ENCODE measurements at places on chromosomes 1 and 21.

GRCh38 chr1:75797606-75798216 lies 1.0 kb downstream of the MSH4 start:
- DNase-seq = no peak

- DNase-seq = no peak
These were observed 20.4 kb downstream of the GPR161 start for GRCh38 chr1:168116327-168116799.

GRCh38 chr21:39319251-39319756 lies 5.9 kb upstream of the BRWD1 start:
- no peak for DNase-seq

DNA sequence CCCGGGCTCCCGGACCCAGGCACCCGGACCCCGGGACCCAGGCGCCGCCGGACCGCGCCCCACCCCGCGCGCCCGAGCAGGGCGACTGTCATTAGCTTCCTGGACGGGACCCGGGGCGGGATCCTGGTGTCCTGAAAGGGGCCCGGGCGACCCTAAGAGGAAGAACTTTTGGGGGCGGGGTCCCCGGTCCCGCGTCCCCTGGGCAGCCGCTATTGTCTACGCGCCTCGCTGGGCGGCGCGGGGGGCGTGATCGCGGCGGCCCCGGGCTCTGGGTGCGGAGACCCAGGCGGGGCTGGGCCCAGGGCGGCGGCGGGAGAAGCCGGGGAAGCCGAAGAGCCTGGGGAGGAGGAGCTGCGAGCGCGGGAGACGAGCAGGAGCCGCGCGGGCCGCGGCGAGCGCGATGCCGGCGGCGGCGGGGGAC lies 465 bp downstream of the HUNK start:
- DNase-seq = peak; percentile 11

DNA sequence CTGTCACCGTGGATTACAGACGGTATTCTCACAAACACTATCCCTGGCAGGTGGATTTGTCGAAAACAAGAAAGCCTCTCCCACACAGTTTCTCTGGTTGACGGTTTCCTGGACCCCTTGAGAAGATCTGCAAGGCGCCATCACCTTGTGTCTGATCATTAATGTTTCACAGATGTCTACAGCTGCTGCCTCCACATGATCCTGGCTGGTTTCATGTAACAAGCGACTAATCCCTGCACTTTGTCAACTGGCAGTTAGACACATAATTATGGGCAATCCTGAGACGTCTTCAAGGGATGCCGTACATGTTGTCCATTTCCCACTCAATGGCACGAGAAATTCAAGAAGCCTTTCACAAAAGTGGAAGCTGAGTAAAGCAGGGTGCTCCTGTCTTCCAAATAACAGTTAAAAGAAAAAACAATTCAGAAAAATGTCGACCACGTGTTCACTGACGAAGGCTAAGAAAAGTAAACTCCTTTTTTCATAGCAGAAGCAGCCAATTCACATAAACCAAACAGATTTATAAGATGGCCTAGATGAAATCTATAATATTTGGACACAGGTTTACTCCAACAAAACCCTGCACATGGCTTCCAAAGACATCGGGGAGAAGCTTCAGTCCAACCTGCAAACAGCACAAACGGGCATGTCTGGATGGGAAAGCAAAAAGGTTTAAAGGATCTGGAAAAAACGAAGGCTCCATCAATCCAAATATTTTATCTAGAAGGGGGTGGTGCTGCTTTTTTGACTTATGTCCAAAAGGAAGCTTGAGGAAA lies 52.2 kb downstream of the CAPZB start:
- no peak for DNase-seq

DNA sequence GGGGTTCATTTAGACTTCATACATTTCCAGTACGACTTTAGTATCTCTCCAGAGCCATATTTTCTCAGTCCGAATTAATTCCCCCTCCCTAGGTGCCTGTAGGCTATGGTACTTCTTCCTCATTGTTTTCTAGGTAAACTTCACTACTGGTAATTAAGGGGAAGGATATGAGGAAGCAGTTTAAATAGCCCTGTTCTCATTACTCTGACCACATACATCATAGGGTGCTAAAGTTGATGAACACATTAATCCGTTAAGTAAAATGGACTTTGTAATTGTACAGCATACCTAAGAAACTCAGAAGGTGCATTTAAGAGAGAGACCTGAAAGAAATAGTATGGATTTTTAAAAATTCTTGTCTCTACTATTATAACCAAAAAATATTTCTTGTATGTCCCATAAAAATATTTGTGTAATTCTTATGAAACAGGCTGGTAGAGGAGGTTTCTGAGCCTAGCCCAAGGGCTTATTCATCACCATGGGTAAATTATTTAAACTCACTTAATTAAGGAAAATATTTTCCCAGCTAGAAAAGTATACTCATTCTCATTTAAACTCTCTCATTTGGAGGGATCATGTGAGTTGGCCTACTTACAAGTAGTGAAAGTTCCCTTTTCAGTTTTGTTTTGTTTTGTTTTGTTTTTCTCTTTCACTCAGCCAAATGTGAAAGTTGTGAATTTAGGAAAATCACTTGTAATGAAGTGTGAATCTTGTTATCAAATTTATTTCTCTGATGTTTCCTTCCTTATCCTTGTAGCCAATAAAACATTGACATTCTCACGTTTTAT lies 2.0 kb downstream of the PRMT6 start:
- DNase-seq = no peak

DNA sequence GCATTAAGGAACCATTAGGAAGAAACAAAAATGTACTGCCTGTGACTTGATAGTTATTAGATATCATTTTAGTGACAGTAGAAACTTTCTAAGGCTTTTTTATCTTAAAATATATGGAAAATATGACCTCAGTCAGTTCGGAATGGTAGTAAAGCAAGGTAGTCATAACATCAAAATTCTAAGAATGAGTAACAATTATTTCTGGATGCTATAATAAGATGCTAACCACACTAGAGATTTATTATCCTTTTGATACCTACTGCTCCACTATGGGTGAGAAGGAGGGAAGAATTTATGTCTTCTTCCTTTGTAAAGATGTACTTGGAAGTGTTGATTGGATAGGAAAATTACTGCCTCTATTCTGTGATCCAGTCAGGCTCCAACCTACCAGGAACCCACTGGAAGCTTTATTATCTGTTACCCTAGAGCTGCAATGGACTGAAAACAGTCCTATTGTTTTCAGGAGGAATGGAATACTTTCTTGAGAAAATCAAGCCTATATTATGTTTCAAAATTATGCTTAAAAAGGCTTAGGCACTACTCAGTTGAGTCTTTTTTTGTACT lies 8.8 kb downstream of the FMN2 start:
- DNase-seq = no peak

DNA sequence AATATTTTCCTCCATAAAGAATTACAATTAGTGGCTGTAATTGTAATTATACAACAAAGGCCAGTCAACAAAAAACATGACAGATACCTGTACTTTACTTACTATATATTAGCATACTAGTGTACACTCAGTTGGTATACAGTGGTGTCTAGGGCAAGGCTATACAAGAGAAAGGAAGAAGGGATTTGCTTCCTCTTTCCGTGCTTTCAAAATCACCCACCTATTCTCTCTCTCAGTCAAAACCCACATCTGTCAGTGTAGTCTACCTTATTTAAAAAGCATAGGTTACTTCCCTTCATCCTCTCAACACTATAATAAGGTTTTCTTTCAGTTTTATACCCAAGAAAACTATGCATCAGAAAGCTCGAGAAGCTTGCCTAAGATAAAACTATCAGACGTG lies 355.8 kb upstream of the NR5A2 start:
- DNase-seq = no peak

- DNase-seq = no peak
These were observed 77.3 kb downstream of the TNFSF18 start for GRCh38 chr1:172973424-172973823.

DNA sequence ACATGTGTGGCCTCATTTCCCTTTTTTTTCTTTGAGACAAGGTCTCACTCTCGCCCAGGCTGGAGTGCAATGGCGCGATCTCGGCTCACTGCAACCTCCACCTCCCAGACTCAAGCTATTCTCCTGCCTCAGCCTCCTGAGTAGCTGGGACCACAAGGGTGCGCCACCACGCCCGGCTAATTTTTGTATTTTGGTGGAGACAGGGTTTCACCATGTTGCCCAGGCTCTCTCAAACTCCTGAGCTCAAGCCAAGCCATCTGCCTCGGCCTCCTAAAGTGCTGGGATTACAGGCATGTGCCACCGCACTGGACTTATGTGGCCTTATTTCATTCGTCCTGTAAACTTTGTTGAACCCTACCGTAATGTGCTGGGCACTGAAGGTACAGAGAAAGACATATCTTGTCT lies 569 bp upstream of the WARS2 start:
- DNase-seq = peak; percentile 43

DNA sequence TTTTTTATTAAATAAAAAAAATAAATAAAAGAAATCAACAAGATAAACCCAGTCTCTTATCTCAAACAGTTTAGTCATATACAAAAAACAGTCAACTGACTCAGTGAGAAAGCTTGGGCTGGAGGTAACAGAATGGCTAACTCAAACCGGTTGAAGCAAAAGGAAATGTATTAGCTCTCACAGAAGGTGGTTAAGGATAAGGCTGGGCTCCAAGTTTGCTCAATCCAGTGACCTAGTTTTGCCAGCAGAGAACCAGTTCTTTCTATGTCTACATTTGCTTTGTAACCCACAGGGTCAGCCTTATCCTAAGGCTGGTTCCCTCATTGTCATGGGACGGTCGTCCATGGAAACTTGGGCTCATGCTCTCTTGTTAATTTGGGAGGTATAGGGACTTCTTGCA lies 144.5 kb upstream of the L1TD1 start:
- DNase-seq = no peak

DNA sequence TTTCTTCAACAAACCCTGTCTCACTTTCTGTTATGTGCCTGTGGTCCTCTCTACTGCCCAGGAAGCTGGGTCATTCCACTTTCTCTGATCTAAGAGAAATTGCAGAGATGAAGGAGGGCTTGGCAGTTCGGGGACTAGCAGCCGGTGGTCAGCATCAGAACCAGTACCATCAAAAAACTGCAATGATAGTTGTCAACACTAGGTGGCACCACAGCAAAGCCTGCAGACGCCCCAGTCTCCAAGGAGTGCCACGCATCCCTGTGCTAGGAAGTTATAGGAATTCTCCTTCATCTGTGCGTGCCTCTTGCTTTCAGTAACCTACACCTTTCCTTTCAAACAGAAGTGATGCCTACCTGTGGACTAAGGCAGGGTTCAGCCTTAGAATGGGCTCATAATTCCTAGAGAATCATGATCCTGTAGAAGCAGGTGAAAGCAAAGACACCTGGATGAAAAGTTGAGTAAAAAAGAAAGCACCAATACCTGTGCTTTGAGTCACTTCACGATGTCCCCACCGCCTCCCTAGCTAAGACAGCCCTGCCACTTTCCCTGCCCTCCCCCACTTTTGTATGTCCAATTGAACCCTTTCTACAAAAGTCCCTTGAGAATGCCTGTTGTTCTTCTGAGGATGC lies 129.2 kb downstream of the ADAMTS1 start:
- DNase-seq = no peak

DNA sequence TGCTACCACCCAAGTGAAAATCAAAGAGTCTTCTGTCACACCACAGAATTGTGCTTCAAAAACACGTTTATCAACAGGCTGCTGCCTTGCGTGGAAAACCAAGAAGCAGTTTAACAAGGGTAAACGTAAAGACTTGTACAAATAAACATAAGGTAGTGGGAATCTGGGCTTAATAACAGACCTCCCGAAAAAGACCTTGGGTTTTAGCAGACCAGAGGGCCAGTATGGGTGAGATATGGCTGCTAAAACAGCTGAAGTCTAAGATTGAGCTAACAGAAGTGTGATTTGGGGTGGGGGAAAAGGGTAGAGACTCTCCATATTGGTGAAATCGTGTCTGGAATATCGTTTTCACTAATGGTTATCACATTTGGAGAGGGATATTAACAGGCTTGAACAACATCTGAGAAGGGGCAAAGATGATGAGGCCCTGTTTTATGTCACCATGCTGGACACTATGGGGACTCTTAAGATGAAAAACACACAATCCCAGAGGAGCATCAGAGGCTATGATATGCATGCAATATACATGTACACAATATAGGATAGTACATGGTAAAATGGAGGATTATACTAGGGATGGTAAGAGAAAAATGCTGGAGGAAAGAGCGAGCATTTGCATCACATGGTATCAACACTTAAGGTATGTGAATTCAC lies 1.4 kb downstream of the MOV10 start:
- no peak for DNase-seq

DNA sequence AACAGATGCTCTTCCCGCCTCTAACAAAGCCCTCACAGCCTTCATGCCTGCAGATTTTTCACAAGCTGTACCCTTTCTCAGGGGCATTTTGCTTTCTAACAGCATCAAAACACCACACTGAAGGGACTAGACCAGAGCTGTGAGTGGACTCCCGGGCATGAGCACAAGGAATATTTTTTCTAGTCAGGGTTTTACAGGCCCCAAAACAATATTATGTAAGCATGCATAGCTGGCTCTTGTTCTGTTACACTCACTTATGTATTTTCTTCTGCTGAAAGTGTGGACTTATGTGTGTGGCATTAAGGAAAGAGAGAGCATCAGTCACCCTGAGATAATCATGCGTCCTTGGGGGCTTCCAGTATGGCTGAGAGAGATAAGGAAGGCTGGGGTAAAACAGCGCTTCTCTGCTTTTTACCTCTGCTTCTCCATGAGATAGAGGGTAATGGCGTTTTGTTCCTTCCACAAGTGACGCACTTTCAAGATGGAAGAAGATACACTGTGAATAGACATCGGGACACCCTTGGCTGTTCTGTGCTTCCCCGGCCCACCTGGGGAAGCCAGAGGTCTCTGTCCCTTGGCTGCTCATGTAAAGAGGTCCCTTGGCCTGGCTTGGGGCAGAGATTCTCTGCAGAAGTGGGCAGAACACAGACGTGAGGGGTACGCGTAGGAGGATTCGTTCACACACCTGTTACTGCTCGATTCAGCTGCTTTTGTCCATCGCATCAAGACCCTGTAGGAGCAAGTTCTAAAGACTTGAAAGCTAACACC lies 266.7 kb upstream of the RAB4A start:
- DNase-seq = no peak

DNA sequence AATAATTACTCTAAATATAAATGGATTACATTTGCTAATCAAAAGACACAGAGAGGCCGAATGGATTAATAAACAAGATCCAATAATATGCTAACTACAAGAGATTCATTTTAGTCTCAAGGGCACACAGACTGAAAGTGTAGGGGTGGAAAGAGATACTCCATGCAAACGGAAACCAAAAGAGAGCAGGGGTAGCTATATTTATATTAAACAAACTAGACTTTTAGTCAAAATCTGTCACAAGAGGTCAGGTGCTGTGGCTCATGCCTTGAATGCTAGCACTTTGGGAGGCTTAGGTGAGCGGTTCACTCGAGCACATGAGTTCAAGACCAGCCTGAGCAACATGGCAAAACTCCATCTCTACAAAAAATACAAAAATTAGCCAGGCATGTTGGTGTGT lies 33.6 kb upstream of the DISP1 start:
- no peak for DNase-seq

- no peak for DNase-seq
These were observed 2.7 kb downstream of the RBM15 start for GRCh38 chr1:110341872-110342331.

DNA sequence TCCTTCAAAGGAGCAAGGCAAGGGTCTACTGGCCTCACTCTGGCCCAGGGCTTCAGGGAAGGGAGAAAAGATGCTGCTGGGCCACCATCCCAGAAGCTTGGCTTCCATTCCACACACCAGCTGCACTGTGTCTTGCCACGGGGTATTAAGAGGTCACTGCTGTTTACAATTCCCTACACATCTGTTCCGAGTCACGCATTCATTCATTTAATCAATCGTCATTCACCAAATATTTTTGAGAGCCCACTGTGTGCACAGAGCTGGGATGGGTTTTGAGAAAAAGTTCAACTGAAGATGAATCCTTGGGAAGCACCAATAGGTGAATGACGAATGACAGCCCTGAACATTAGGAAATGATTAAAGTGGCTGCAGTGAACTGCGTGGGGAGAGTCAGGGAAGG lies 101.7 kb downstream of the NAV1 start:
- DNase-seq = no peak

All from stimulated activated CD4-positive, alpha-beta T cell treated with anti-CD3 and anti-CD28 coated beads, Interleukin-12 subunit alpha, Interleukin-12 subunit beta, amount 100 ng/mL, for 24 hours (primary cell).